Omental fat pad (tissue), 4 donors: ENCODE measurements at places on chromosomes 5 and 9. TPM values are rescaled to one million over a fixed set of nuclear protein-coding genes. Genes with fewer than 3 reads are reported as not detected.

Gene PLPP7
- total RNA-seq: 14.0 TPM

DNA sequence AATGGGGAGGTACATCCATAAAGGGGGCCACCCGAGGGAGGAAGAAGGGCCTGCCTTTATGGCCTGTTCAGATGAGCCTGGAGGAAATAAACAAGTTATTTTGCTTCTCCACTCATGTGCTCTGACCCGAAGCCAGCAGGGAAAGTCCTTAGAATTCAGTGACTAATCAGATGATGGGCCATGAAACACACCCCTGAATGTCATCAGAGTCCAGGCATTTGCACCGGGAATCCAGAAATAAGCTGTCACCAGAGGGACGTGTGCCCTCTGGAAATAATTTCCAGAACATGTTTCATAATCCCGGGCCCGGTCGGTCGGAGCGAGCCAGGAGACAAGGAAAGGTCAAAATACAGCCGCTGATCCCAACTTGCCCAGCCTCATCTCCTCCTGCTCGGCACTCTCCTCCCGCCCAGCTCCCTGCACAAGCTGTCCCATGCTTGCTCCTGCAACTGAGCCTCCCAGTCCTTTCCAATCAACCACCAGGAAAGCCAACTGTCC, 73.6 kb upstream of the ZNF622 start:
- peak; percentile 33 for DNase-seq

GRCh38 chr5:111730659-111731382, 26.2 kb downstream of the NREP start:
- DNase-seq: no peak

GRCh38 chr9:128457207-128457606, 1.4 kb downstream of the ODF2 start:
- no peak for DNase-seq

DNA sequence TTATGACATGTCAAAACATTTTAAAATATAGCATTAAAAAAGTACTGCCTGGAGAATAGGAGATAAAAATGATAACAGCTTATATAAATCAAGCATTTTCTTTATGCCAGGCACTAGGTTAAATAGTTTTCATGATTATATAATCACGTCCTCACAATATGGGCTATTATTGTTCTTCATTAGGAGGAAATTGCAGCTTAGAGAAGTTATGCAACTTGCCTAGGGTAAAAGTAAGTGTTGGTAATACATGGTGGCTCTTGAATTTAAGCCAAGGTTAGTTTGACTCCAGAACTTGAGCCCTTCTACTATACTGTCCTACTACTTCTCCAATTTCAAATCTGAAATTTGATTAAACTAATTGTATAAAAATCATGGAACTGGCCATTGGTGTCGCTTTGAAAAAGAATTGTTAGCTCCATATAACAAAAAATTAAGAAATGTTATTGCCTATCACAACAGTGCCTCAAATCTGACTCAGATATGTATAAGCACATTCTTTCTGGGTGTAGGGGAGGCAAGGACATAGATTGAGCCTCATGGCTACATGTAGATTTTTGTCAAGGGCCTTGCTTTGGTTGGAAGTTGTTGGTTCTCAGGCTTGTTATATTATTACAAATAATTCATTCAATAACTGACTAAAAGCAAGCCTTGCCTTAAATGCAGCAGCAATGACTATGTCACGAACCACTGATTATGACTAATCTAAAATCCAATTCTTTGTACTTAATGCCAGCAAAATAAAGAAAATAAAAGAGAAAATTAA, 223.5 kb upstream of the DAB2 start:
- DNase-seq: no peak

DNA sequence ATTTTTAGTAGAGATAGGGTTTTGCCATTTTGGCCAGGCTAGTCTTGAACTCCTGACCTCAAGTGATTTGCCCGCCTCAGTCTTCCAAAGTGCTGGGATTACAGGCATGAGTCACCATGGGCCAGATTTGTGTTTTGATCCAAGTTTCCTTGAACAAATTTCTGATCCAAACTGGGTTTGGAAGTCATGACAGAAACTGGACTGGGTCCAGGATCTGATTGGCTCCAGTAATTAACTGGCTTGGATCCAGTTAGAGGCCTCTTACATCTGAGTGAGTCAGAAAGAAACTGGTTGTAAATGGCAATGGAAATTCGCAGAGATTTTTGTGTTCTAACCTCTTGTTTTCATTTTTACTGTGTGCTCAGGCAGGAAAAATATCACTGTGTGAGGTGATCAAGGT, 141.6 kb downstream of the SLC25A46 start:
- no peak for DNase-seq

- DNase-seq: peak; percentile 79
Observed at GRCh38 chr5:16936150-16936988, at the start of gene MYO10. Gene MYO10, minus strand, starts transcription at chr5:16936288. Its CDS starts 480 bp downstream, at chr5:16935808.
